Activated gamma-delta T cell treated with anti-CD3 and anti-CD28 coated beads, Interleukin-2, amount 50 U/mL, for 16 hours (primary cell): ENCODE measurements at places on chromosomes 11 and 22.
A peak's percentile ranks its signal among the peaks of the same experiment; 100 is the strongest.

GRCh38 chr22:33984211-33984610 is 63.9 kb upstream of the LARGE1 start:
- DNase-seq, result no peak

GRCh38 chr11:83115551-83115950 is 41.4 kb upstream of the PCF11 start:
- no peak for DNase-seq

GRCh38 chr11:8333376-8333775 is 69.7 kb upstream of the LMO1 start:
- DNase-seq, result no peak

- DNase-seq, result no peak
Measured at GRCh38 chr11:76657187-76658170, 13.1 kb downstream of the LRRC32 start.

GRCh38 chr11:45176996-45177395 is 30.6 kb downstream of the PRDM11 start:
- DNase-seq, result no peak

DNA sequence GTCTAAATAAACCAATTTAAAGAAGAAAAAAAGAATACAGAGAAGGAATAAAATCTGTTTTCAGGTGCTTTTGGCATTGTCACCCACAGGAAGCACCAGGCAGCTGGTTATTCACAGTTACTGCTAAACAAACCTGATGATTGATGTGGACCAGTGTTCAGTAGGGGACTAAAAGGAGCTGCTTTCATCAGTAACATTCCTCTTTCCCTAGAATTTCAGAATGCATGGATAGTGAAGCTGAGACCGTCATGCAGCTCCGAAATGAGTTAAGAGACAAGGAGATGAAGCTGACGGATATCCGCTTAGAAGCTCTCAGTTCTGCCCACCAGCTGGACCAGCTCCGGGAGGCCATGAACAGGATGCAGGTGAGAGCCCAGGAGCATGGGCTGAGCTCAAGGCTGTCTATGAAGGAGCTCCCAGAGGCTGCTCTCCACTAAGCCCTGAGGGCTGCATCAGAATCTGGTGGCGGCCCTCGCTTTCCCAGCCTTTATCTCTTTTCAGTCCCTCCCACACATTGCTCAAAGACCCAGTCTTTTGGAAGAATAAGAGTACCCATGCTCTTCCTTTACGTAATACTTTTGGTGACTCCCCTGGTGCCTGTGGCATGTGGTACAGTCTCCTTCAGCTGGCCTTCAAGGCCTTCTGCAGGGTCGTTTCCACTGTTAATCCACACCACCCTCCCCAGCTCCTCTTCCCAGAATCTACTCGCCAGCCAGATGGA is 69.5 kb downstream of the DBX1 start:
- DNase-seq, result no peak

GRCh38 chr11:20656901-20657300 is 12.5 kb upstream of the NELL1 start:
- DNase-seq, result no peak

- no peak for DNase-seq
Measured at GRCh38 chr11:131940126-131940525, 569.7 kb downstream of the NTM start.

GRCh38 chr11:2477254-2477653 is 32.4 kb downstream of the KCNQ1 start:
- DNase-seq, result no peak

GRCh38 chr11:125140233-125140632 is 24.3 kb upstream of the PKNOX2 start:
- DNase-seq, result no peak

DNA sequence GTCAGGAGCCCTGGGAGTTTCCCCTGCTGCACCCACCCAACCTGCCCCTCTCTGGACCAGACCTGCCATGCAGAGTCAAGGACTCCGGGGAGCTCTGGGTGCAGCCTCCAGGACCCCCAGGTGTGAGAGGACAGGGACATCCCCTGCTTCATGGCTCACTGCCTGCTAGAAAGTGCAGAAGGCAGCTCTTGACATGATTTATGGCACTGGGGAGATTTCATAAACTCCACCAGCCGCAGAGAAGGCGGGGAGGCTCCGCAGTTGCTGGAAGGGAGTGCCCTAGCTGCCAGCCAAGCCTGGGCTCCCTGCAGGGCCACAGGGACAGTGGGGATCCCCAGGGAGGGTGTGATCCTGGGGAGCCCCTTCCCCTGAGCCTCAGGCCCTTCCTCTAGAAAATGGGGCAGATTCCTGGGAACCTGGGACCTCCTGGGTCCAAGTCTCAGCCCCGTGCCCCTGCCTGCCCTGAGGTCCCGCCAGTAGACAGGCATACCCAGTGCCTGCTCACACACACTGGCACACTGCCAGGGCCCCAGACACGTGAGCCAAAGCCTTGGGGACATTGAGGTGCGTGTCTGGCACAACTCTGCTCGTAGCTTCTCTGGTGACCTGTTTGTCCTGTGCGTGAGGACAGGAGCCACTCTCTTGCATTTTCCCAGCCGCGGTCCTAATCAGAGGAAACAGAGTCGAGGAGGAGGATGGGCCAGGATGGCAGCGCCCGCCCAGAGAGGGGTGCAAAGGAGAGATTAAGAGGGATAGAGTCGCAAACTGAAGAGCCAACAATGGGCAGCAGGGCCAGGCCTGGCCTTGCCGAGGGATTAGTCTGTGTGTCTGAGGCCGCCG is 13.8 kb downstream of the CABP7 start:
- DNase-seq, result no peak

- DNase-seq, result no peak
Measured at GRCh38 chr11:115665175-115665821, 161.1 kb upstream of the CADM1 start.

GRCh38 chr11:118910309-118911112 is 15.2 kb downstream of the BCL9L start:
- DNase-seq, result no peak

DNA sequence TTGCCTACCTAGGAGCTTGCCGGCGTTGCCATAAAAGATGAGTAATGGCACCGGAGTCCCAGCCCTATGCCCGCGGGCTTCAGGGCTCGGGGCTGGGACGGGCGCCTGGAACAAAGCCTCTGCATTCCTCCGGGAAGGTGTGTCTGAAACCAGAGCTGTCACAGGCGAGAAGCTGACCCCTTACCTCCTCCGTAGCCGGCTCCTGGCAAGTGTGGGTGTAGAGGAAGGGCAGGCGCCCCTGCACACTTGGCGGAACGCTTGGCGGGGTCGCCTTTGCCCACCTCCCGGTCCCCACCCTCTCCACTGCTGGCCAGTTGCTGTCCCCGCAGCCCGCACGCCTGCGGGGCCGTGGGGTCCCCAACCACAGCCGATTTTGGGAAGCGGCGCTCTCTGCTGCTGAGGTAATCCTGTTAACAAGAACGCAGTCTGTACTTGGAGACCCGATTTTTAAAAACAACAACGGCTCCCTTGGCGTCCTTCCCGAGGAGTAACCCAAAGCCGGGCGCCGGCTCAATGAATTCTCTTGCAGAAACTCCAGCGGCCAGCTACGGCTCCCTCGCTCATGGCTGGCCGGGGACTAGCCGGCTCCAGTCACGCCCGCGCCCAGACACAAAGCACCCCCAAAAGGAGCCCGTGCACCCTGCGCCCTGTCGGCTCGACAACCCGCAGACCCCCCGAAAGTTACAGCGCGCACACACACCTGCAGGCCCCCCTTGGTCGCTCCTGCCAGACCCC is 89.2 kb downstream of the PLEKHA7 start:
- DNase-seq, result no peak

GRCh38 chr11:9177438-9178091 is 86.2 kb upstream of the SCUBE2 start:
- no peak for DNase-seq

DNA sequence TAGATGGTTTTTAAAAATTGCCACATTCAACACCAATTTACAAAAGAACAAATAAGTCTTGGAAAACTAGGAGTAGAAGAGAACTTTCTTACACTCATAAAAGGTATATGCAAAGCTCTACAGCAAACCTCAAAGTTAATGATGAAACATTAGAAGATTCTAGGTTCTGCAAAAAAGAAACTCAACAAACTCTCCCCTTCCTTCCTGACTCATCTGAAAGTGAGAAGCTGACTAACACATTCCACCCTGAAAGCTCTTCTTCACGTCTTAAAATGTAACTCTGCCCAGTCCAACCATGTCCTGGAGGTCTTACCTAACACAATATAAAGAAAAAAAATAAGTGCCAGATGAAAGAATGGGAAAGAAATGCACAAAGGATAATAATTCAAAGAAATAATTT is 218.9 kb upstream of the ISX start:
- DNase-seq, result no peak

- no peak for DNase-seq
Measured at GRCh38 chr11:111347723-111348115, 31.4 kb downstream of the POU2AF1 start.

GRCh38 chr11:2698386-2699184 is 1.2 kb downstream of the KCNQ1OT1 start:
- DNase-seq, result no peak

DNA sequence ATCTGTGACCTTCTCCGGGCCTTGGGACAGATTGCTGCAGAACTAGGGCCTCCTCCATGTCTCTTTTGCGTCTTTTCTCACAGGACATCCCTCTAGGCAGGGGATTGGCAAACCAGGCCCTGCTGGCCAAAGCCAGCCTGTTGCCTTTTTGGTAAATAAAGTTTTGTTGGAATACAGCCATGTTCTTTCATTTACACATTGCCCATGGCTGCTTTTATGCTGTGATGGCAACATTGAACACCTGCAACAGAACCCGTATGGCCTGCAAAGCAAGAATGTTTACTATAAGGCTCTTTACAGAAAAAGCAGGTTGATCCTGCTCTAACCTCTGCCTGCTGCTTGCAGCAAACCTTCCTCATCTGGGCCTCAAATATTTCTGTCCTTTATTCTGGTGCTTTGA is 56.8 kb upstream of the B3GAT1 start:
- DNase-seq, result no peak

DNA sequence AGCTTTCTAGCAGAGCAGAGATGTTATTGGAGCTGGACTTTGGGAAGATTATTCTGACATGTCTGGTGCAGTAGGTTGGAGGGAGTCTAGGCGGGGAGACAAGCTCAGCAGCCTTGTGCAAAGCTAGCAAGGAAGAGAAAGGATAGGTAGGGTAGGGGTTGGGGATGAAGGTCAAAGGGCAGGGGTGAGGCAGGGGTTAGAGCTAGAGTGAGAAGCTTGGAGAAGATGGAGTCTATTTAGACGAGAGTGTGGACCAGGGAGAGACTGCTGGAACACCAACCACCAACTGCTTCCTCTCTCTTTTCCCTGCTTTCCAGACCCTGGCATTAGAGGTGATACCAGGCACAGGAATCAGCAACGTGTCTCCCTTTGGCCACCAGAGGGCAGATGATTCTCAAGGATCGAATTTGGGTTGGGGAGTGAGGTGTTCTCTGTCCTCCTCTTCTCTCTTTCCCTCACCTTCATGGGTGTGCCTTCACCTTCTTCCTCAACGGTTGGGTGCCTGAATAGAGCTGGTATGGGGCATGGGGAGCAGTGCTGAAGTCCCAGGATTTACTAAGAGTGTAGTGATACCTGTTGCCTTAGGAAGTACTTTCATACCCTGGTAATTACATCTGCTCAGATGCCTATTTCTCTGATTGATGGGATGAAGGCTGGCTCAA is 1.8 kb upstream of the MARK2 start:
- DNase-seq, result peak; percentile 69

DNA sequence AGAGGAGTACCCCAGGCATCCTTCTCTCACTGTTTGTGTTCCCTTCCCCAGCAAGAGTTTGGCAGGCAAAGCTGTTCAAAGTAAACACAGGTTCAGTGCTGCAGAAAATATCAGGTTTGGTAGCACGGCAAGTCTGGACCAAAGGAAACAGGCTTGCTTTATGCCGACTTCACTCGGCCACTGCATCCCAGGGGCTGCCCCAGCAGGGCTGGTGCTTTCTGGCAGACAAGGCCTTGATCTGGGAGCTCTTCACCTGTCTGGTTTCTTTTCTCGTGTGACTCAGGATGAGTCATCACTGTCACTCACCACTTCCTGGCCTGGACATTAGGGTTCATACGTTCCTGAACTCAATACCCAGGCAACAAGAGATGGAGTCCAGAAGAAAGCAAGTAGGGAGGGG is 52.6 kb upstream of the NAV2 start:
- no peak for DNase-seq

- no peak for DNase-seq
Measured at GRCh38 chr22:50072714-50073538, 12.3 kb downstream of the MLC1 start.

DNA sequence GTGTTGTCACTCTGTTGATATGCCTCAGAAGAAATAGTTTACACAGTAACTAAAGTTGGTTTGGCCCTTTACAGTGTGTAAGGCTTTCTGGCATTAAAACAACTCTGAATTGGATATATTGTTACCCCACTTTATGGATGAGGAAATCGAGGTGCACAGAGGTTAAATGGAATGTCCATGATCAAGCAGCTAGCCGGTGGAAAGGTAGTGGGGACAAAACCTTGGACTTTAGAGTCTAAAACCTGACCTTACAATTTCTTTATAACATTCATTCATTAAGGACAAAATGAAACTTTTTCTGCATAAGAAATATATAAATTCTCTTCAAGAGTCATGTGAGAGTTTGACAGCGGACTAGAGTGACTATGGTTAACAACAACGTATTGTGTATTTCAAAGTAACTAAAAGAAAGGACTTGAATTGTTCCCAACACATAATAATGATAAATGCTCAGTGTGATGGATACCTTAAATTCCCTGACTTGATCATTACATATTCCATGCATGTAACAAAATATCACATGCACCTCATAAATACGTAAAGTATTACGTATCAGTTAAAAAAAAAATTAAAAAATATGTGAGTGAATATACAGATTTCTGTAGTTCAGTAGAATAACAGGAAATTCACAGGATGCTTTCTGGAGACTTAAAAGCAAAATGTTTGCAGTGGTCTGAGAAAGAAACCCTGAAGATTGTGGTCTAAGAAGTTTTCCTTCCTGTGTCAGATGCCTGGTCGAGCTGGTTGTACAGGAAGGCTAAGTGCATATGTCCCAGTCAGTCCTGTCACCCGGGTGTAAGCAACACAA is 51.0 kb downstream of the TEAD1 start:
- no peak for DNase-seq
